ENCODE measurements at places on chromosomes 12 and 14.

- DNase-seq: no peak
Observed at GRCh38 chr14:101598571-101599233, 37.4 kb downstream of the DIO3 start.

DNA sequence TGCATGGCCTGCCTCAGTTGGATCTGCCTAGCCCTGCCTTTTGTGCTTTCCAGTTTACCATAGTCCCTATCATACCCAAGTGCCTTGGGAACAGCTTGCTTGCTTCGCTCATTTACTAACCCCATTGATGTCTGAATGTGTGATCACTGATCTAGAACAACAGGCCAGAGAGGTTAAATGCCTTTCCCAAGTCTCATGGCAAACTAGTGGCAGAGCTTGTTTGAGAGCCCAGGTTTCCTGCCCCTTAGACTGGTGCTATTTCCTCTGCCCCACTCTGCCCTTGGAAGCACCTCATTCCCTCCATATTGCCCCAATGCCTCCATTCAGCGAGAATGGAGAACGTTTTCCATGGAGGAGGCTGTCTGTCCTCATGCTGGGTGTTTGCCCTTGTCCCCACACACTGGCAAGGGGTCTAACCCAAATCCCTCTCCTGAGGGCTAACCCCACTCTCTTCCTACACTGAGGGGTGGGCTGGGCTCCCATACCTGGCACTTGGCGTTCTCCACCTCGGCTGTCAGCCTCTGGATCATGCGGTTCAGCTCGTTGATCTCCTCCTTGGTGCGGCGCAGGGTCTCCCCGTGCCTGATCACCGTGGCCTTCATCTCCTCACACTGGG is 19.8 kb downstream of the KRT7 start:
- no peak for DNase-seq

- DNase-seq: no peak
Observed at GRCh38 chr14:95483309-95484165, 32.9 kb downstream of the SYNE3 start.

- DNase-seq: no peak
Observed at GRCh38 chr12:112598626-112599025, 179.9 kb downstream of the PTPN11 start.

- peak; percentile 80 for DNase-seq
Observed at GRCh38 chr12:54358945-54359761, 5.1 kb downstream of the GPR84 start.

DNA sequence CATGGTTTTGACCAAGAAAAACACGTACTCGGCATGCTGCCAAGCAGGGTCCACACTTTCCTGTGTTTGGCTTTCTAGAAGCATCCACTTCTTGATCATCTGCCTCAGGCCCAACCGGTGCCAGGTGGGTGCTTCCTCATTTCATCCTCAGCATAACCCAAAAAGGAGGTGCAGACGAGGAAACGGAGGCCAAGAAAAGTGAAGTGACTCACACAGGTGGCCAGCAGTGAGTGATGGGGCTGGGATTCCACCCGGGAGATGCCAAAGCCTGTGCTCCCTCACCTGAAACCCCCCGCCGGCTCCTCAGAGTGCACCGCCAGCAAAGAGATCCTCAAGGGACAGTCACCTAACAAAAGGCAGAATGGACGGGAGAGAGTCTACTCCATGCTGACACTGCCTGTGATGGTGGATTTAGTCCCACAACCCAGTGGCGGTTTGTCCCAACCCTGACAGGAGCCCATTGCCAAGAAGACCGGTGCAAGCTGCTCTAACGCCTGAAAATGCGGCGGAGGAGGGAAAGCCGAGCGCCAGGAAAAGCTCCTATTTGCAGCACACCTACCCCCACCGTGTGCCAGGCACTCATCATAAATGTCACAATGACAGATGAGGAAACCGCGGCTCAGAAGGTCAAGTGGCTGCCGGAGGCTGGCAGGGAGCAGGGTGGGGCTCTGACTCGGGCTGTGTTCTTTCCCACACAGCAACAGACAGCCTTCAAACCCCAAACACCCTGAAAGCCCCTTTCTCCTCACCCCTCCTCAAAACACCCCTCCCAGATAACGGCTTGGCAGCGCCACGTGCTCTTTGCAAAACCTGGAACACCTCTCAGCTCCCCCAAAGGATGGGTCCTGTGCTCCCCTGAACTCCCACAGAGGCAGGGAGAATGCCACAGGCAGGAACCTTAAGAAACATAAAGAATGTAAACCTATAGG is 18.8 kb downstream of the BCL11B start:
- DNase-seq: no peak

- DNase-seq: no peak
Observed at GRCh38 chr14:99693918-99694317, 9.8 kb downstream of the CYP46A1 start.

- no peak for DNase-seq
Observed at GRCh38 chr12:92146497-92147224, 1.0 kb upstream of the BTG1 start.

- DNase-seq: no peak
Observed at GRCh38 chr14:63286071-63286470, 32.7 kb downstream of the GPHB5 start.

Data from cerebellar nuclear complex (tissue), 1 donor.